AG09309 (cell line): ENCODE measurements at places on chromosomes 2 and 18.

GRCh38 chr2:149625671-149626070 lies 38.1 kb upstream of the MMADHC start:
- no peak for DNase-seq

DNA sequence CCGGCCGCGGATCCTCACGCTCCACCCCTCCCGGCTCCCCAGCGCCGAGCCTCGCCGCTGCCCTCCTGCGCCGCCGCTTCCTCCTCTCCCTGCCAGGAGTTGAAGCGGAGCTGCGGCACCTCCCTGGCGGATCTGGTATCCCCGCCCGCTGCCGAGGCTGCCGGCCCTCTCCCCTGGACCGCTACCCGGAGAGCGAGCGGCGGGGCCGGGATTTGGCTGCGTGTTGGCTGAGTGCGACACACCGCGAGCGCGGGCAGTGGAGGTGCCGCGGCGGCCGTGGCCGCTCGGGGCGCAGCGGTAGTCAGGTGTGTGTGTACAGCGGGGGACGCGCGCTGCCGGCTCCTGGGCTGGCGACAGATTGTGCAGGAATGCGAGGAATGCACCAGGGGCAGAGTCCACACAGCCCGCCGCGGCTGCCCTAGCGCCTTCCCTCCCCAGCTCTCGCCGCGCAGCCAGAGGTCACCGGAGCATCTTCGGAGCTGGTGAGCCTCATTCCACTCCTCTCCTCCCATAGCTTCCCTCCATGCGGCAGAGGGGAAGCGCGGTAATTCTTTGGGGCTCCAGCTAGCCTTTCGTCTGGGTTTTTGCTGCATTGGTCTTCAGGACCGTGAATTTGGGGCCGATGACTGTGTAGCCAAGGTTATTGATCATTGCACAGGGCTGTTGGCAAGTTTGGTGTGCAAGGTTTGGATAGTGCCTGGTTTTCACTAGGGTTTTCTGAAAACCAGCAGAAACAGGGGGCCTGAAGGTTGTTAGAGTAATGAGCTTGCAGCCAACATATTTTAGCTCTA lies 1.3 kb downstream of the PKP4 start:
- DNase-seq = no peak

DNA sequence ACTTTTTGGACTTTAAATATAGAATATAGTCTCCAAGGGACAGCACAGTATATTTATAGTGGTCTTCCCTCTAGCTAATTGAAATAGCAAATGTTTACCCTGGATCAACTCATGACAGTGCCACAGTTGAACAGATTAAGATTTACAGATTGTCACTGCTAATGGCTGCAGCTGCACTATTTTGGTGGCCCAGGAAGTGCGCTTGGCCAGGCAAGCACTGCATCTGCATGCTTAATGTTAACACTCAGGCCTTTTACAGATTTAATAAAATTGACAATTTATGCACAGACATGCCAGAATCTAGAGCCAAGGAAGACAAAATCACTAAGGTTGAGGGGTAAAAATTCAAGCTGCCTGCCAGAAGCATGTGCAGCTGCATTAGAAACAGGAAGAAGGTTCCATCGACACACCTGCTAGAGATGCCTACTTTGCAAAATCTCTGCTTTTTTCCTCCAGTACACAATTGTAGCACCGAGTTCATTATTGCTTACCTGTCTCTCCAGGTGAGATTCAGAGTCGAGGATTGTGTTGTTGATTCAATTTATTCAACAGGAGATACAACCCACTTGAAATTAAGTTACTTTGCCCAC lies 1042.3 kb upstream of the NRXN1 start:
- DNase-seq = no peak

DNA sequence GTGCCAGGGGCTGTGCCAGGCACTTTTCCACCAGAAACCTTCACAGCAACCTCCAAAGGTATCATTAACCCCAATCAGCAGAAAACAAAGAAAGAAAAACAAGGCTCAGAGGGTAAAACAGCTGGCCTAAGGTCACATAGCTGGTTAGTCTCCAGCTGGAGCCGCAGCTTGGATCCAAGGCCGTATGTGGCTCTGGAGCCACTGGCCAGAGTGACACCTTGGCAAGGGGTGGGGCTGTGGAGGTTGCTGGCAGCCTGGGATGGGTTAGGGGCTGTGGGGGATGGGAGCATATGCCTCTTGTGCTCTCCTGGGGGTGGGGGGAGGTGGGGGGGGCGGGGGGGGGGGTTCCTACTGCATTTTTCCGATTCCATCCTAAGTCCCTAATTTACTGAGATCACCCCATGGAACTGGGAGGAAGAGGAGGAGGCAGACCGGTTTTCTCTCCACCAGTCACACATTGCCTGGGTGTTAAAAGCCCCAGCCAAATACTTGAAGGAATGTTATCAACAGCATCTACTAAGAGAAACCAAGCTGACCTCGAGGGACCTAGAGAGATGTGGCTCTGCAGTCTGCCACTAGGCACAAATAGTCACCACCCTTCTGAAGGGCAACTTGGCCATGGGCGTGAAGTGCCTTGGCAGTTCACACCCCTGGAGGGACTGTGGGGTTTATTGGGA lies 8.0 kb downstream of the HAAO start:
- no peak for DNase-seq

GRCh38 chr2:117190856-117191559 lies 623.5 kb upstream of the DDX18 start:
- DNase-seq = no peak

DNA sequence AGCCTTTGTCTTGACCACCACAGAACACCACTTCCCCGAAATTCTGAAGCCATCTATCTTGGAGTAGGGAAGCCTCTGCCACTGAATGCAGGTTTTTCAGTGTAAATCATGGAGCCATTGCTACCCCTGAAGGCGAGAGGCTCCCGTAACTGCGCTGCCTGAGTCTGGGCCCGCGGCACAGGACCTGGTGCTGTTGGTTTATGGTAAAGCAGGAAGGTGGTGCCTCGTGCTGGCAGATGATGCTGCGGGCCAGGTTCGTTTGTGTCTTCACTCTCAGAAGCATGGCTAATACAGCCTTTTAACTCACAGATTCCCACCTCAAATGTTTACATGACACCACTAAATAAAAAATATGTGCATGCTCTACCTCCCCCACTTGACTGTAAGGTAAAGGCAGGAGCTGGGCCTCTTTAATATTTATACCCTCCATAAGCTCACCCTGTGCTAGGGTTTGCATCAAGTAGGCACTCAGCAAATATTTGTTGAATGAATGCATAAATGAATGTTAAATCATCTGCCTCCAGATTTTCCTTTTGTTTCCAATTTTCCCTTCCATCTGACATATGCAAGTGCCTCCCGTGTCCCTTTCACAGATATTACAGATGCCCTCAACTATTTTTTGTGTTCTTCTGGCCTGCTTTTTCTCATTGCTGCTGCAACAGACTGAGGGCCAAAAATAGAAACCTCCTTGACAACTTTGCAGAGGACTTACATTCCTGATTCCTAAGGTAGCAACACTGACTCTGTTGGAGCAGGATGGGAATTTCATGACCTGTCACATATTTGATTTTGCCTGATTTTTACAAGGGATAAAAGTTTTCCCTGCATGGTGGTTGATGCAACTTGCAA lies 83.5 kb upstream of the CPO start:
- DNase-seq = no peak
